ENCODE measurements at places on chromosomes 11 and 22.

- peak; percentile 81 for DNase-seq
Observed at GRCh38 chr22:31173386-31174145, 13.6 kb downstream of the RNF185 start.

GRCh38 chr11:128804481-128804880 is 62.6 kb downstream of the KCNJ1 start:
- DNase-seq: peak; percentile 23

DNA sequence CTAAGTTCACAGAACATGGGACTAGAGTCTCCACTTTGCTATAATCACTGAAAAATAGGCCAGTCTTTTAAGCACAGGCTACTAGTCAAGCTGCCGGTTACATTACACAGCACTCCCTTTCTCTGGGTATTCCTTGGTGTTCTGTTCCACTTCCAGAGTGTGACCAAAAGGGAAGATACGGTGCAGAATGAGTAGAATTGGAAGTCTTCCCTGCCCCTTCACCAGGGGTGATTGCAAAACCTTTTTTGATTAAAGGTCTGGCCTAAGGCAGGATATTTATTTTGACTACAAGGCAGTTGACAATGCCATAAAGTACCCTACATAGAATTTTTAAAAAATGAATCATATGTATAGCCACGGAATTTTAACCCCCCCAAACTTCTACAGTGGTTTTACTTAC is 59.6 kb upstream of the ADORA2A start:
- peak; percentile 66 for DNase-seq

DNA sequence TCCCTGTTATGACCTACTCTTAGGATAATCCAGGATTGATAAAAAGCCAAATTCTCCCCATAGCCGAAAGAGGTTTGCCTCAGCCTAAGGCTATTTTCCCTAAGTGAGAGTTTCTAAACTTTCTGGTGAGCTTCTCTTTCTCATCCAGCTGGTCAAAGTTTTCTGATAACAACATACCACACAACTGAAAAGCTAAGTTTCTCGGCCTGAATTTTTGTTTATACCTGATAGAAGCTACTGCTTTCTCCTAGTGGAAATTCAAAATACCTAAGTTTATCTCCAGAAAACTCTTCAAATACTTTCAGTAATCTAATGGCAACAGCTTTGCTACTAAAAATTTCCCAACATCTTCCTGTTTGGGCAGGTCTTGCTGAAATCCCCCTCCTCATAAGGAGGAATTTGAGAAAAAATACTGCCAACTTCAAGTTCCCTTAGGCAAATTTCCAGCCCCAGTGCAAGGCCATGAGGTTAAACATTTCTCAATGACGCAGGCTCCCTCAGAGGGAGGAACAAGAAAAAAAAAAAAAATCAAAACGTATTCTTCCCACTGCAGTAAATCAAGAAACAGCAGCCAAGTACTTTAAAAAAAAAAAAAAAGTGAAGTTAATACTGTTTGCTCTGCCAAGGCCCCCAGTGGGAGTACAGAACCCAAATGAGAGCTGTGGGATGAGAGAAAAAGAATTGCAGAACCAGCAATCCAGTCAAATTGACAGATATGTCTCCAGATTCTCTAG is 127.0 kb downstream of the MRTFA start:
- peak; percentile 99 for DNase-seq

GRCh38 chr11:44817207-44817949 is 90.6 kb downstream of the TSPAN18 start:
- DNase-seq: peak; percentile 19
